Stimulated activated CD4-positive, alpha-beta T cell treated with anti-CD3 and anti-CD28 coated beads, Interleukin-15, amount 100 ng/mL, for 48 hours (primary cell): ENCODE measurements at places on chromosomes 3 and 15.

DNA sequence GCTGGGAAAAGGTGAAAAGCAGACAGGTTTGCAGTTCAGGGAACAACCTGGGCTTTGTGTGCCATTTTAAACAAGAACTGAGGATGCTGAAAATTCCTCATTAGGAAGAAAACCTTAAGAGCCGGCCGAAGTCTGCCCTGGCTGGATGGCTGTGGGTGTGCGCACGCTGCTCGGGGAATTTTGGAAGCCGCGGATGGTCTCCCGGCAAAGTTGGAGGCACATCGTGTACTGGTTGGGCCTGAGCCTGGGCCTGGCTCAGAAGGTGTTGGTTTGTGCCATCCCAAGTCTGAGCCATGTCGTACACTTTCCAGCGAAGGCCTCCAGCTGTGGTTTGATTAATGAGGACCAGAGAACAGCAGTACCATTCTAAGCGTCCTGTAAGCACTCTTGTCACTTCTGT, 188.2 kb downstream of the ATP10A start:
- no peak for DNase-seq

DNA sequence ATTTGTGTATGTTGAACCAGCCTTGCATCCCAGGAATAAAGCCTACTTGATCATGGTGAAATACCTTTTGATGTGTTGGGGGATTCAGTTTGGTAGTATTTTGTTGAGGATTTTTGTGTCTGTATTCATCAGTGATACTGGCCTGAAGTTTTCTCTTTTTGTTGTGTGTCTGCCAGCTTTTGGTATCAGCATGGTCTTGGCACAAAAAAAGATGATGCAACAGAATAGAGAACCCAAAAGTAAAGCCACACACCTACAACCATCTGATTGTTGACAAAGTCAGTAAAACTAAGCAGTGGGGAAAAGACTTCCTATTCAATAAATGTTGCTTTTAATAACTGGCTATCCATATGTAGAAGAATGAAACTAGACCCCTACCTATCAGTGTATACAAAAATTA, 77.6 kb downstream of the TCF12 start:
- DNase-seq: no peak

DNA sequence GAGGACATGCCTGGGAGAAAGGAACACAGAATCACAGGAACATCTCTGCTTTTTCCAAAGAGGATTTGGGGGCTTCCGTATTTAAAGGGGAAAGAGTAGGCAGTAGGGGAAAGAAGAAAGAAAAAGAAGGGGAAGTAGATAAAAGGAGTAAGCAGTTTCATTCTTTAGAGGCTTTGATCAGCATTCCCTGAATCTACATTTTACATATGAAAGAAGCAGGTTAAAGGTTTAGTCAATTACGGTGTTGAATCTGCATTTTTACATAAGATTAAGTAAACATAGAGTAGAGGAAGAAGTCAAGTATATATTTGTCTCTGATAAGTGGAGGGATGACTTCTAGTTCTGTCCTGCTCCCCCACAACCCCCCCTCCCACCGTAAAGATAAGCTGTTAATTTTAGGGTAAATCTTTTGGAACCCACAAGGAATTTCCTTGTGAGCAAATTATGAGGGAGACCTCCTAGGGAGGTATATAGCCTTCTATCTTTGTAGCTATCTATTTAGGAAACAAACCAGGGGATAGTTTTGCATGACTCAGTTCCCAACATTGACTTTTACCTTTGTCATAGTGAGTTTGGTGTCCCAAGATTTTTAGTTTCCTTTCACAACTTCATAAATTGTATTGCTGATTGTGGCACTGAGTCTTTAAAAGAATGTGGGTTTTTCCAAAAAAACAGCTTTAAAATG, 8.7 kb upstream of the P2RY12 start:
- no peak for DNase-seq

DNA sequence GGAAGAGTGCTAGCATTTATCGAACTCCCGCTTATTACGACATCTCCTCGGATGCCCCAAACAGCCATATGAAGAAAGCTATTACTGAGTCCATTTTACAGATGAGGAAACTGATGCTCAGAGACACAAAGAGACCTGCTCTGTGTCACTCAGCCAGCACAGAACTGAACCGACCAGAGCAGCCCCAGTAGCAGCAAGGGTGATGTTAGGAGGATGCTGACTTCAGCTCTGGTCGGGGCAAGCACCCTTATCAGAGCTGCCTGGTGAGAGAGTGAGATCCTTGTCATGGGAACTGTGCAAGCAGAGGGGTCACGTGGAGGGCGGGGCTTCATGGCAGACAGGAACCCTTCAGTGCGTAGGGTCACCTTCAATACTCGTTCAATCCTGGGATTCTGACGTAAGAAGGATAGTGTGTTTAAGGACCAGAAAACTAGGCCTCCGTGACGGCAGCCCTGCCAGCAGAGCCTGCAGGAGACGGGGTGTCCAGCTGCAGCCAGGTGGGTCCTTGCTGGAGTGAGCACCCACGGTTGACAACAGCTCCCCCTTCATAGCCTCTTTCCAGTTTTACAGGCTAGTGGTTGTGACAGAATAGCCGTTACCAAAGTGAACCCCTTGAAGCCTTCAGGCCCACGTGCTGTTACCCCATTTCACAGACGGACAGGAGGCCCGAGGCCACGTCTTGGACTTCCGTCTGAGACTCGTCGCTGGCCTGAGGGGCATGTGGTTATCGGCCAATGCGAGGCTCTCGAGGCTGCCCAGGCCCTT, 12.0 kb upstream of the IQSEC1 start:
- DNase-seq: no peak
